ENCODE measurements at places on chromosomes 5 and 9.

- no peak for DNase-seq
Observed at GRCh38 chr5:6543346-6543730, 89.5 kb downstream of the NSUN2 start.

DNA sequence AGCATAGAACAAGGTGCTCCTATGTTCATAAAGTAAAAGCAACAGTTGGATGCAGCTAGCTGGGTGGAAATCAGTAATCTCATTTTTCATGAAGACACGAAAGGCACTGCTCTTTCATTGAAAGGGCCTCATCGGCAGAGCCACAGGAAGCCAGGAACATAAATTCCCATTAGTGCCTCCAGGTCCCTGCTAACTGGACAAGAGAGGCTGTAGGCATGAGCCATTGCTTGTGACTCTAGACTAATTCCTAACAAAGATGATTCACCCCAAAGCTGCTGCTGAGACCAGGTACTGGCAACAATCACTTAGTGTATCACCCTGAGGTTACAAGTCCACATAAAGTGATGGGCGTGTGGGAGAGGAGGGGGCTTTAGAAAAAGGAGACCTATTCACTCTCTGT lies 141.8 kb downstream of the BRINP1 start:
- DNase-seq = no peak

DNA sequence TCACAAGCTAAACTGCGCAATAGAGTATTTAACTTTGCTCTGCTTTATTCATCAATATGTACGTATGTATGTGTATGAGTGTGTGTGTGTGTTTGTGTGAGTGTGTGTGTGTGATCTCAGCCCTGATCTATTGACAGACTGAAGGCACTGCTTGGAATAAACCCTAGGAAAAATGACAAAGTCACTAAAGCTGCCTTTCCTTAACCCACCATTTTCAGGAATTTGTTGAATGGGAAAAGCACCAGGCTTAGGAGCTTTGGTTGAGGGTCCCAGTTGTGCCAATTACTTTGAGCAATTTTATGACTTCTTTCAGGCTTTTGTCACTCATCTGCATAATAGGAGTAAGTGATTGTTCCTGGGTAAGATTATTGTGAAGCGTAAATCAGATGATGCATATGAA lies 108.6 kb upstream of the TLR4 start:
- no peak for DNase-seq

GRCh38 chr9:97900103-97900737 lies 22.1 kb downstream of the TRMO start:
- DNase-seq = no peak

GRCh38 chr9:35172878-35173277 lies 11.1 kb downstream of the UNC13B start:
- DNase-seq = no peak

GRCh38 chr9:132185073-132186009 lies 23.5 kb downstream of the NTNG2 start:
- no peak for DNase-seq

DNA sequence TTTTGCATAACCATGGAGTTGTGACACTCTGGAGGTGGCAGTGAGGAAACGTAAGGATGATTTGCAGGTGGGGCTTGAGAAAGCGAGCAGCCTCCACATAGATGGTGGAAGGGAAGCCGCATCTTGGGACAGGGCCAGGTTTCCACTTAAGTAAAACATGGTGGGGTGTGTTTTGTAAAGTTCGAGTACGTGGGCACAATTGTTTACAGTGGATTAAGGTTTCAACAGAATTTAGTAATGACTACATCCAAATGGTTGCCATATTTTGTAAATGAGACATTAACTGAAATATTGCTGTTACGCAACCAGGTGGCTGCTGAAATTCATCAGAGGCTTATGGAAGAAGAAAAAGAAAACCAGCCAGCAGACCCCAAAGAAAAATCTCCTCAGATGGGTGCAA lies 85.4 kb upstream of the IL7R start:
- DNase-seq = no peak

- DNase-seq = no peak
Observed at GRCh38 chr9:8429768-8430167, 630.2 kb upstream of the DMAC1 start.

- no peak for DNase-seq
Observed at GRCh38 chr9:129513282-129513681, 107.6 kb downstream of the C9orf50 start.

GRCh38 chr9:14323083-14323971 lies 9.4 kb upstream of the NFIB start:
- DNase-seq = no peak

GRCh38 chr9:93223260-93224180 lies 39.6 kb downstream of the WNK2 start:
- DNase-seq = no peak

- no peak for DNase-seq
Observed at GRCh38 chr9:37182718-37183117, 62.3 kb downstream of the ZCCHC7 start.

GRCh38 chr5:168086104-168086610 lies 205.3 kb upstream of the WWC1 start:
- no peak for DNase-seq

DNA sequence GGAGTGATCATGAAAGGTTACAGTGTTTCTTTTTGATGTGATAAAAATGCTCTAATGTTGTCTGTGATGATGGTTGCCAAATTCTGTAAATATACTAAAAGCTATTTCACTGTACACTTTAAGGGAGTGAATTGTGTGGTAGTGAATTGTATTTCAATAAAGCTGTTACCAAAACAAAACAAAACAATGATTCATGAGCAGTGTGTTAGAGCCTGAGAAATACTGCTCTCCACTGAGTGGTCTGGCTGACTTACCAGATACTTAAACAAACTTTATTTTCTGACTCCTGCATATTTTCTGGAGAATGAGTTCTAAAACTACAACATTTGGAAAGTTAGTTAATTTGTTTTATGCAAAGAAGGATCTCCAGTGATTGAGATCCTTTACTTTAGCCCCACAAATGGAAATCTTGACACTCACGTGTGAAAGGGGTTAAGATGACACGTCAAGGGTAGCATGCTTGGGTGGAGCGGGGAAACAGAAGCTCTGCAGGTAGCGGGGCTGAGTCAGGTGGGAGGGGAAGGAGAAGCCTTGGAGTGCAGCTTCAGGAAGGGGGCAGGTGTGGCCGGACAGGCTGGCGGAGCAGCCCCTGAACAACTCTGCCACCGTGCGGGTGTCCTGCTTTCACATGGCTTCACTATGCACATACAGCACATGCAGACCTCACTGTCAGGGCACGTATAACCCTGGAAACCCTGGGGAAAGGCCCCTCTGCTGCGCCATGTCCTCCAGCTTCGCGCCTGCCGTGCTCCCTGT lies 256.7 kb downstream of the IRX1 start:
- no peak for DNase-seq

- no peak for DNase-seq
Observed at GRCh38 chr5:76524868-76525267, 98.3 kb downstream of the F2RL2 start.

DNA sequence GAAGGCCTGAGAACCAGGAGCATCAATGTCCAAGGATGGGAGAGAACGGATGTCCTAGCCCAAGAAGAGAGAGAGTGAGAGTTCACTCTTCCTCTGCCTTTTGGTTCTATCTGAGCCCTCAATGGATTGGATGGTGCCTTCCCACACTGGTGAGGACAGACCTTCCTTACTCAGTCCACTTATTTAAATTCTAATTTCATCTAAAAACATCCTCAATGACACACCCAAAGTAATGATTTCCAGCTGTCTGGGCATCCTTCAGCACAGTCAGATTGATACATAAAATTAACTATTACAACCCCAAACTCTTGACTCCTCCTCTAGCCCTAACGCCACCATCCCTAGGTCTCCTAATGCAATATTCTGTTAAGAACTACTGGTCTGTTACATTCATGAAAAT lies 122.0 kb downstream of the GAS1 start:
- no peak for DNase-seq

DNA sequence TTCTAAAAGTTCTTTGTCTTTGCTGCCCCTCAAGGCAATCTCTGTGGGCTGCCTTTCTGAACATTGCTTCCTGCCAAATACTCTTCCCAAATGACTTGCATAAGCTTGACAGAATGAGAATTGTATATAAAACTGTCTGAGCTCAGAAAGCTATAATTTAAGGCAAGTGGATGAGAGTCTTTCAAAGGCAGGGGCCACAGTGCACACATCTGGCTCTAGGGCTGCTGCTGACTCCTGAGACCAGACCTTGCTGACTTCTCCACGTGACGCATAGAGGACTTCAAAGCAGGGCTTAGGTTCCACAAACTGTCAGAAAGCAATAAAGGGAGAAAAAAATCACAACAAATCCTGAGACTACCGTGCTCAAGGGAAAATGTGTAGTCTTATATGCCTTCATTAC lies 79.4 kb upstream of the DIRAS2 start:
- DNase-seq = no peak

- DNase-seq = no peak
Observed at GRCh38 chr5:116492016-116492623, 82.5 kb downstream of the SEMA6A start.

DNA sequence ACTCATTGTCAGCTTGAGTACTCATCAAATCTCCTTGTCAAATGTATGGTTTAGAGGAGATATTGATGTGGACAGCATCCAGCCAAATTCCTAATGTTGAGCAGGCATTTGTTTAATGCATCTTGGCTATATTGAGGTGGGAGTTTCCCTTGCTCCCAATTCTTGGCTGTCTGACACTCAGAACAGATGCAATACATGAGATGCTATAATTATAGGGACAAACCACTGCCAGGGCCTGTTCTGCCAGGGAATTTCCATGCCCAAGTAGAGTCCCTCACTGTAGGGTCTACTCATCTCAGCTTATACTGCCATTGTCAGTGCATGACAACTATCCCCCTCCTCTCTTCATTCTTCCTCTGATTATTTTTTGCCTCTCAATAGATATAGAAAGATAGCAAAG lies 392.0 kb upstream of the KCNN2 start:
- DNase-seq = no peak

DNA sequence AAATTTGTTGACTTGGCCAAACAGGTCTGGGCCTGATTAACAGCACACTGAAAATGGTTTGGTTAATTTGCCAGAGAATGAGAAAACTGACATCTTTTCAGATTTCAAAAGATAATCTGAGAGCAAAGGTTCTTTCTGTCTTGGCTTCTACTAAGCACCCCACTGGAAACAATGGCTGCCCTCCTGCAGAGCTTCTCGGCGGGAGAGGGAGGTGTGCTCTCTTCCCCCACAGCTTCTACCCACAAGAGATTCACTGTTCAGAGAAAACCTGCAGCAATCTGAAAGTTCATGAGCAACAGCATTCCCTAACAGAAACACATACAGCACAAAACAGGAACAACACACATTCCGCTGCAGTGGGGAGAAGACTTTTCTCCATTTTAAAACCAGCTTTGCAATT lies 3.0 kb downstream of the DNAH5 start:
- no peak for DNase-seq

- no peak for DNase-seq
Observed at GRCh38 chr9:137116027-137116507, 1.5 kb upstream of the DPP7 start.

GRCh38 chr5:133041910-133042309 lies 9.9 kb upstream of the HSPA4 start:
- DNase-seq = no peak

DNA sequence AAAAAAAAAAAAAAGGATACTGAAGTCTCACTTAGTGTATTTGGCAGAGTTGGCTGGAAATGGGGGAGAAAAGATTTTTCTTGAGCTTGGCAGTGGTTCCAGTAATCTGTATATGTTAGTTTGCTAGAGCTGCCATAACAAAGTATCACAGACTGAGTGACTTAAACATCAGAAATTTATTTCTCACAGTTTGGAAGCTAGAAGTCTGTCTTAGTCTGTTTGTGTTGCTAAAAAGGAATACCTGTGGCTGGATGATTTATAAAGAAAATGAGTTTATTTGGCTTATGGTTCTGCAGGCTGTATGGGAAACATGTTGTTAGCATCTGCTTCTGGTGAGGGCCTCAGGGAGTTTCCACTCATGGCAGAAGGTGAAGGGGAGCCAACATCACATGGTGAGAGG lies 89.6 kb upstream of the CEP78 start:
- DNase-seq = no peak

DNA sequence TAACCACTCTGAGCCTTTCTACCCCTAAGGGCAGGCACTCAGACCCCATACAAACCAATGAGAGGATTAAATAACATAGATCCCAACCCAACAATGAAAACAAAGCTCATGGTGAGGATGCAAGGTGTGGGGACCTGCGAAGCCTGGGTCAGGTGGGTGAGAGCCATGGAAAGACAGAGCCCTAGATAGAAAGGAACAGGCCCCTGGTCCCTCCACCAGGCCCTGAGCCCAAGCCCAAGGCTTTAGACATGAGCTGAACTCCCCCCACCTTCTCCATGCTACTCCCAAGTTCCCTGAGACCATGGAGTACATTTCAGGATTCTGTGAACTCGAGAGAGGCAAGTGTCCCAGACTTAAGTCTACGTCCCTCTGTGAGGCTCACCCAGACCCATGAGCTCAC lies 106.5 kb downstream of the SAXO1 start:
- DNase-seq = no peak

- DNase-seq = no peak
Observed at GRCh38 chr9:121376214-121376830, 6.3 kb upstream of the STOM start.

GRCh38 chr5:176868731-176869130 lies 30.4 kb downstream of the HK3 start:
- no peak for DNase-seq

DNA sequence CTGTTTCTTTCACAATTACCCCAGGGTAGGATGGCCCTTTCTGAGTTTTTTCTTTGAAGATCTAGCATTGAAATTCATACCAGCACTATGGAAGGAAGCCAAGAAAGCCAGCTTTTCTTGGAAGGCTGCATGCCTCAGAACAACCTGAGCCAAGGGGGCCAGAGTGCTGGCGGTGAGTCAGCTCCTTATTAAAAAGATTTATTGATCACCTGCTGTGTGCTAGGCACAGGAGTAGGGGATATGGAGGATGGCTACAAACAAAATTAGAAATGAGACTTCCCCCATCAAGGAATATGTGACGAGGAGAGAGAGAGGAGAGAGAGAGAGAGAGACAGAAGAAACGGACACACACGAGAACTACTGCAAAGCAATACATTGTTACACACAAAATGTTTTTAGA lies 184.6 kb upstream of the PUM3 start:
- DNase-seq = no peak

- DNase-seq = no peak
Observed at GRCh38 chr5:50968356-50969149, 302.1 kb downstream of the PARP8 start.

DNA sequence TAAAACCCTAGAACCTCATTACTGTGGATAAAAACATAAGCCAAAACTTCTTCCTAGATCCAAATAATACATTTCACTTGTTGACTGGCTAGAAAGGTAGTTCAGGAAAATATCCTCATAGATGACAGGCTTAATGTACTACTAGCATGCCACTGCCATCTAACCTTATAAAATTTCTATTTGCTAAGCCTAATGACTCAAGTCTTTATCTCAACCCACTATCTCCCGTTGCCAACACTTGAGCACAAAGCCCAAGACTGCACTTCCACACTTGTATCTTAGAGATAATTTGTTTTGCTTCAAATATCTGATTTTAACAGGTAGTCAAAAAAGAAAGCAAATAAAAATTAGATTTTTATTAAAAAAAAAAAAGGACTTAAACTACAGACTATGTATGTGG lies 42.7 kb downstream of the FBXL17 start:
- no peak for DNase-seq

- DNase-seq = no peak
Observed at GRCh38 chr9:107919263-107919662, 429.7 kb upstream of the KLF4 start.
